ENCODE measurements at places on chromosomes 16 and 17. TPM values are rescaled to one million over a fixed set of nuclear protein-coding genes. Genes with fewer than 3 reads are reported as not detected.

The NPIPB13 gene
- not detected for total RNA-seq

The ZG16 gene
- not detected for total RNA-seq

- no peak for DNase-seq
Observed at GRCh38 chr16:10376229-10376628, 9.6 kb upstream of the ATF7IP2 start.

DNA sequence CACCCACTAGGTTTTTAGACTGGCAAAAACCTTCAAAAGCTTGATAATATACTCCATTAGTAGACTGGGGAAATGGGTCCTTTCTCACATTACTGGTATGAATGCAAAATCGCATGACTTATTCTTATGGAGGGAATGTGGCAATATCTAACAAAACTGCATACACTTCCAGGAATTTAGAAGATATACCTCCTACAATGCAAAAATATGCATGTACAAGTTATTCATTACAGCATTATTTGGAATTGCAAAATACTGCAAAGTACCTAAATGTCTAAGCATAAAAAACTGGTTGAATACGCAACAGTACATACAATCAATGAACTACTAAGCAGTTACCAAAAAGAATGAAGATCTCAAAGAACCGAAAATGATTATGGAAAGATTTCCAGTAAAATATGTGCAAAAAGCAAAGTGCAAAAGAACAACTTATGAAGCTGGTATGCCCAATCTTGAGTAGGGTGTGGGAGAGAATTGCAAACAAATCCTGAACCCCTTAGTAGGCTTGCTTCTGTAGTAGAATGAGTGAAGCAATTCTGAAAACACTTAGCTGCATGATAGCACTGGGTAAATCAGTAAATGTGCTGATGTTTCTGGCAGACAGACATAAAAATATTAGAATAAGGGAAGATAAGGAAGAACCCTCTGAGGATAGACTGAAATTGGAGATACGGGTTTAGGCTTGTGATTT is 180.1 kb downstream of the PARN start:
- no peak for DNase-seq

DNA sequence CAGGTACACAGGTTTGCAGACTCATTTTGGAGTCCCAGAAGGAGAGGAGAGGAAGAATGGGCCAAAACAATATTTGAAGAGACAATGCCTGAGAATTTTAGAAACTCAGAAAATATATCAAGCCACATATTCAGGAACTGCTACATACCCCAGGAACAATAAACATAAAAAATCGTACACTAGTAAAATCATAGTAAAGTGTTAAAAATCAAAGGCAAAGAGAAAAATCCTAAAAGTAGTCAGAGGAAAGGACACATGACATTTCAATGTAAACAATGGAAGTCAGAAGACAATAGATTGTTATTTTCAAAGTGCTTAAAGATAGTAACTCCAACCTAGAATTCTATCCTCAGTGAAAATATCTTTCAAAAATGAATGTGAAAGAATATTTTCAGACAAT is 28.5 kb upstream of the NACA2 start:
- no peak for DNase-seq

- DNase-seq: peak; percentile 94
Observed at GRCh38 chr17:45131616-45132319, 547 bp downstream of the PLCD3 start.

GRCh38 chr17:64066716-64067115 is 46.3 kb upstream of the ICAM2 start:
- no peak for DNase-seq

DNA sequence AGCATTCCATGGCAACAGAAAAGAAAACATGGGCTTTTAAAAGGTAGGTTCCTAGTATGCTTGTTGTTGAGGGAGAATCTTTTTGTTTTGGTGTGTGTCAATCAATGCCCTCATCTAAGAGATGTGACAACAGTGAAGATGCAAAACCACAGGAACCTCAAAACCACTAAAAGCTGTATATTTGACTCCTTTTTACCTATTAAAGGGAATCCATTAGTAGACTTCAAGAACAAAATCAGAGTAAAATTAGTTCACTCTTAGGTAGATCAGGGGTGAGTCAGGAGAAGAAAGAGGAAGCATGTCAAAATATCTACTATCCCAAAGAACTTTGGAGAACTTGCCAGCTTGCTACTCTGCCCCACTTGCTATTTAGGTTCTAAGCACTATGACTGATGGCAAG is 89.1 kb downstream of the CDK5R1 start:
- DNase-seq: no peak

DNA sequence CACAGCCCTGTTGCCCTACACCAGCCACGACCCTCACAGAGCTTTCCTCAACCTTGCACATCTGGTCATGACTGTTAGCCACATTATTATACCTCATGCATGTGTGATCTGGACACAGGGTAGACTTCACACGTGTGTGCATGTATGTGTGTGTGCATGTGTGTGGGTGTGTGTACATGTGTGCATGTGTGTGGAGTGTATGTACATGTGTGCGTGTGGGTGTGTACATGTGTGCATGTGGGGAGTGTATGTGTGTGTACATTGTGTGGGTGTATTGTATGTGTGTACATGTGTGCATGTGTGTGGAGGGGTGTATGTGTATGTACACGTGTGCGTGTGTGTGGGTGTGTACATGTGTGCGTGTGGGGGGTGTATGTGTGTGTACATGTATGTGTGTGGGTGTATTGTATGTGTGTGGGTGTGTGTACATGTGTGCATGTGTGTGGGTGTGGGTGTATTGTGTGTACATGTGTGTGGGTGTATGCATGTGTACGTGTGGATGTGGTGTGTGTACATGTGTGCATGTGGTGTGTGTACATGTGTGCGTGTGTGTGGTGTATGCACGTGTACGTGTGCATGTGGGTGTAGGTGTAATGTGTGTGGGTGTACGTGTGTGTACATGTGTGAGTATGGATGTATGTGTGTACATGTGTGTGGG is 130.2 kb downstream of the C16orf95 start:
- no peak for DNase-seq

DNA sequence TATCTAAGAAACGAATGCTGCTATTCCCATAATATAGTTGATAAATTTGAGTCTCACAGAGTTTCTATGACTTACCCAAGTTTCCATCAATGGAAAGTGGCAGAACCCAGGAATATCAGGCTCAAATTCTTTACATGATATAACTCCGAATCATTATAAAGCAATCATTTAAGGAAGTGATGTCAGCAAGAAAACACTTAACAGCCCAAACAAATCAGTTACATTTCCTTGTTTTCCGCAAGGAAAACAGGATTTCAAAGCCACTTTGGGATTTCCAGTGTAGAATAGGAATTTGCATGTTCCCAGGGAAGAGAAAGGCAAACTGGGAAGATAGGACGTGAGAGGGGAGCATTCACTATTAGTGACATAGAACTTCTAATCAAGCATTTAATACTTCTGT is 311.4 kb upstream of the GOT2 start:
- no peak for DNase-seq

DNA sequence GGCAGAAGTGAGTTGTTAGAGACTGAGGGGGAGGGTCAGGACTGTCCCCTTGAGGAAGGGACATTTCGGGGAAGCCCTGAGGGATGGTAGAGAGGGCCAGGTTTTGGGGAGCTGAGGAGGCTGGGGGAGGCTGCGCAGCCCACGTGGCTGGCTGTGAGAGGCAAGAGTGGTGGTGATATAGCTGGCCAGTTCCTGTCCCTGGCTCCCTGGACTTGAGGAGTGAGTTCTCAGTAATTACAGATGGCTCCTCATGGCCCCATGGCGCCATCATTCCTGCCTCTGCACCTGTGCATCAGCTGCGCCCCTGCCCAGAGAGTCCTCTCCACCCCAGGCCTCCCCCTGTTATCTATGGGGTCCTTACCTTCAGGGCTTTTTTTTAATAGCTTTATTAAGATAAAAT is 30.3 kb downstream of the MPRIP start:
- no peak for DNase-seq

- no peak for DNase-seq
Observed at GRCh38 chr16:11687601-11688519, 19.6 kb downstream of the SNN start.

DNA sequence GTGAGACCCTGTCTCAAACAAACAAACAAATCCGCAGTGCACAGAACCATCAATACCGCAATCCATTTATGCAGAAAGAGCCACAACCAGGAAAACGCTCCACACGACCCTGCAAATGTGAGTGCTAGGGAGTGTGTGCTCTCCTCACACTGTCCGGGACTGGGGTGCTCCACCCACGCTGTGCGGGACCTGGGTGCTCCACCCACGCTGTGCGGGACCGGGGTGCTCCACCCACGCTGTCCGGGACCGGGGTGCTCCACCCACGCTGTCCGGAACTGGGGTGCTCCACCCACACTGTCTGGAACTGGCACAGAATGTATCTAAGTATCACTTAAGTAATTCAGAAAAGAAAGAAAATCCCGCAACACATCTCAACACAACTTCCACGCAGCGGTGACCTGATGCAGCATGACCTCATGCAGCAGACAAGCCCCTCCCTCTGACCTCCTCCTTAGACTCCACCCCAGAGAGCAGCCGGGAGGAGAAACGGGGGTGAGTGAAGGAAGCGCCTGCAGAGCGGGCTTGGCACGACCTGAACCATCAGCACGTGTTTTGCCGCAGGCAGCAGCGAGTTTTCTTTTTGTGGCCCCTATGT is 38.5 kb downstream of the ZNF276 start:
- DNase-seq: no peak

GRCh38 chr17:64128787-64129514 is 993 bp downstream of the ERN1 start:
- no peak for DNase-seq
